ENCODE measurements at places on chromosomes 1 and 21. TPM values are rescaled to one million over a fixed set of nuclear protein-coding genes. Genes with fewer than 3 reads are reported as not detected.

Gene GPR153
- total RNA-seq: 11.0 TPM

Gene CLCA4
- total RNA-seq: 1.4 TPM

Gene RAB7B
- total RNA-seq: 1.2 TPM

Gene LHX8
- not detected for total RNA-seq

Gene KRTAP10-3
- not detected for total RNA-seq

Gene KCNT2
- total RNA-seq: 6.8 TPM

Gene FCRL3
- total RNA-seq: not detected

Gene PADI6
- total RNA-seq: not detected

- no peaks in the 10 kb centered on the region for H3K4me1 ChIP-seq
- no peak overlapping the region for H3K27ac ChIP-seq
- no peaks in the 10 kb centered on the region for H3K36me3 ChIP-seq
- H3K4me3 ChIP-seq: no peak overlapping the region
- DNase-seq: no peak
- H3K27me3 ChIP-seq: no peaks in the 10 kb centered on the region
These were observed 310.4 kb downstream of the SETD4 start for GRCh38 chr21:35749904-35750303.

- H3K4me3 ChIP-seq: no peak overlapping the region
- no peak for DNase-seq
- no peaks in the 10 kb centered on the region for H3K27me3 ChIP-seq
- H3K4me1 ChIP-seq: peaks cover 6% of the 10 kb centered on the region
- H3K27ac ChIP-seq: no peak overlapping the region
These were observed 20.7 kb downstream of the UBE2G2 start for GRCh38 chr21:44780767-44781459.

DNA sequence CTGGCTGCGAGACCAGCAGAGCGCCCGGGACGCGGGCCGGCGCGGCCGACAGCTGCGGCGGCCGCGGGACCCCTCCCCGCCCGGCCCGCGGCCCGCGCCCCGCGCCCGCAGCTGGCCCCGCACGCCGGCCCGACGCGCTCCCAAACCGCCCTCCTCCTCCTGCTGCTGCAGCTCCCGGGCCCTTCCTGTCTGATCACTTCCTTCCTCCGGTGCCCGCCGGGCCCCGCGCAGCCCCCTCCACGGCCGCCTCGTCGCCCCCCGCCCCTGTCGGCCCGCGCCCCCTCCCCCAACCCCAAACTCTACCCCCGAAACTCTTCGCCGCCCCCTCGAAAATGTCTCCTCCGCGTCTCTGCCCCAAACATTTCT lies 594 bp downstream of the LUZP1 start:
- peak overlapping the region; percentile 98 for H3K27ac ChIP-seq
- H3K36me3 ChIP-seq: no peaks in the 10 kb centered on the region
- H3K4me1 ChIP-seq: peaks cover 70% of the 10 kb centered on the region
- no peak for DNase-seq

- no peaks in the 10 kb centered on the region for H3K27me3 ChIP-seq
- H3K4me1 ChIP-seq: peaks cover 13% of the 10 kb centered on the region
- H3K27ac ChIP-seq: no peak overlapping the region
- no peak for DNase-seq
- no peaks in the 10 kb centered on the region for H3K36me3 ChIP-seq
These were observed 1.5 kb downstream of the DENND2C start for GRCh38 chr1:114668373-114668772.

GRCh38 chr1:20601129-20601825 lies 12.4 kb downstream of the CDA start:
- no peak overlapping the region for H3K27ac ChIP-seq
- H3K4me1 ChIP-seq: no peaks in the 10 kb centered on the region
- no peaks in the 10 kb centered on the region for H3K27me3 ChIP-seq
- DNase-seq: no peak

DNA sequence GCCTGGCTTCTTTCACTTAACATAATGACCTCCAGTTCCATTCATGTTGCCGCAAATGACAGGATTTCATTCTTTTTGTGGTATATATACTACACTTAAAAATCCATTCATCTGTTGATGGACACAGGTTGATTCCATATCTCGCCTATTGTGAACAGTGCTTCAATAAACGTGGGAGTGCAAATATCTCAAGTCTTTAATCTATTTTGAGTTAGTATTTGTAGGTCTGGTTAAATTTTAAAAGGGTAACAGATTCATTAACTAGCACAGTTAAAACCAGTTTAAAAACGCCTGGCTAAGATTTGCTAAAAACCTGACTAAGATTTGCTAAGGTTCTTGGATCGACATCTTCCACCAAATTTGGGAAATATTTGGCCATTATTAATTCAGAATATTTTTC lies 45.7 kb downstream of the CRB1 start:
- no peak overlapping the region for H3K27ac ChIP-seq
- H3K36me3 ChIP-seq: no peaks in the 10 kb centered on the region
- H3K4me1 ChIP-seq: no peaks in the 10 kb centered on the region
- DNase-seq: no peak
- H3K4me3 ChIP-seq: no peak overlapping the region

DNA sequence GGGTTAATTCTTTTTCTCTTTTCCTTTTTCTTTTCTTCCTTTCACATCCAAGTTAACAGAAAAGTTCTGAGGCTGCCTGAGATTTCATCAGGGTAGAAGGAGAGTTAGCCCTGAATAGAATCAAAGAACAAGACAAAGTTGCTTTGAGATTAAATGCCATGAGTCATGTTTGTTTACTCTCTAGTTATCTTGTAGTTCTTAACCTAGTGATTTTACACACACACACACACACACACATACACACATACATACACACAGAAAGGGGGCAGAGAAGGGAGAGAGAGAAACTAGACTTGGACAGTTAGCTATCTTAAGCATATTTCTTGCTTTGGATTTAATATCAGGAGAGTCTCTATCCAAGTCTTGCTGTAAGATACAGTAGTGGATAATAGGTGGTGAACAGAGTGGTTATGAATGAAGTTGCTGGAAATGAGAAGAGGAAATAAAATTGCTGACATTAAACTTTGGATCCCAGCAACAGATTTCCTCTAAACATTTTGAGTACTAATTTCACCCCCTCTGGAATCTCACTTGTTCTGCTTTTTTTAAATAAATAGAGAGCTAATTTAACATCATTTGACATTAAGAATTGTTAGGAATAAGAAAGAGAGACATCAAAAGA lies 19.9 kb downstream of the PLA2G4A start:
- H3K27me3 ChIP-seq: no peaks in the 10 kb centered on the region
- no peak for DNase-seq
- no peaks in the 10 kb centered on the region for H3K4me1 ChIP-seq
- H3K4me3 ChIP-seq: no peak overlapping the region
- H3K36me3 ChIP-seq: no peaks in the 10 kb centered on the region

DNA sequence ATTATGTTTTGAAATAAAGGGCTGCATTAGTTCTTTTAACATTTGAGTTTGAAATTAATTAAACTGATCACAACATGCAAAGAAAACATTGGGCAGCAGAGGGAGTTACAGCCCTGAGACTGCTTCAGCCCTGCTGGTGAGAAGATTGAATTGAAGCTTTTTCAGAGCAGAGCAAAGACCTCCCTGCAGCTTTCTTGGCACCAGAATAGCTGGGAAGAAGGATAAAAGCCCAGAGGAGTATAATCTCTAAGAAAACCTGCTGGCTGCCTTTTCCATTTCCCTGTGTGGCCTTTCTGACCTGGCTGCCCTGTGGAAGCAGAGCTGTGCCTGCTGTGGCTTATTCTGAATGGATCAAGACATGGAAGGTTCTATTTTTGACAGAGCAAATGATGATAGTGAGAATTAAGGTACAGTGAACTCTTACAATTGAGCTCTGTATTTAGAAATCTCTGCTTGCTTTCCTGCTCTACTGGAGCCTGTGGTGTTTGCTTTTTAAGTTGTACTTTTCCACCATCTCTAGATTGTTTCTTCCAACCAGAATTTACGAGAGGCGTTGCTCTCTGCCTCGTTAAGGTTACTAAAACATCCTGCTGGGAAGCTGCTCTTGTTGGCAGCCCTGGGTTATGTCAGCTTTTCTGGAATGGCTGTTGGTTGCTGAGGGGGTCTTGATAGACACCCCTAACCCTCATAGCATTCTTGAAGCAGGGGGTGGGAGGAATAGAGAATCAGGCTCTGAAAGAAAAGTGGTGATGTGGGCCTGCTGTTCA lies 9.9 kb downstream of the SNRPE start:
- peaks cover 14% of the 10 kb centered on the region for H3K4me1 ChIP-seq
- H3K4me3 ChIP-seq: no peak overlapping the region
- no peaks in the 10 kb centered on the region for H3K27me3 ChIP-seq
- no peak for DNase-seq
- H3K36me3 ChIP-seq: peaks cover 60% of the 10 kb centered on the region
- H3K27ac ChIP-seq: peak overlapping the region; percentile 48

DNA sequence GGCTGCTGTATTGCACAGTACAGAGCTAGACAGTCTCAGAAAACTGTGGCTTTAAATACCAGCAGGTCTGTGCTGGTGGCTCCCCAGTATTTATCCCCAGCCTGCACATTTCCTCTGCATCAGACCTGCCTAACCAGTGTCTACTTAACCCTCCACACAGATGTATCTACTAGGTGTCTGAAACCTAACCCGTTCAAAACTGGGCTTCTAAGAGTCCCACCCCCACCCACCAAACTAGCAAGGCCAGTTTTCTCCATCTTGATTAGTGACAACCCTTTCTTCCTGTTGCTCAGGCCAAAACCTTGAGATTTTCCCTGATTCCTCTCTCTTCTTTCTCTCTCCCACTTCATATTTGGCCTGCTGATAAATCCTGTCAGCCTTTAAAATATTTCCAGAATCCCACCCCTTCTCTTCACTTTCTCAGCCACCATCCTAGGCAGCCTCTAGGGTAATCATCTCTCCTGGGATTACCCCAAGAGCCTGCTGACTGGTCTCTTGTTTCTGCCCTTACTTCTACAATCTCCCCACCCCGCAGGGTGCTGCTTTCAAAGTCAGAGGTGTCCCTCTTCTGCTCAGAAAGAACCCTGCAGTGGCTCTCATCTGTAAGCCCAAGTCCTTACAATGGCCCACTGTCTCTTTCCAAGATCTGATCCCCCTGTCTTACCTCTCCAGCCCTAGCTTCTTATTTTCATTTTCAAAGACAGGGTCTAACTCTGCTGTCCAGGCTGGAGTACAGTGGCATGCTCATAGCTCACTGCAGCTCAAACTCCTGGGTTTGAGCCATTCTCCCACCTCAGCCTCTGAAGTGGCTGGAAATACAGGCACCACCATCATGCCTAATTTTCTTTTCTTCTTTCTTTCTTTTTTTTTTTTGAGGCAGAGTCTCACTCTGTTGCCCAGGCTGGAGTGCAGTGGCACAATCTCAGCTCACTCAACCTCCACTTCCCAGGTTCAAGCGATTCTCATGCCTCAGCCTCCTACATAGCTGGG lies 45.2 kb downstream of the H3-3A start:
- no peaks in the 10 kb centered on the region for H3K36me3 ChIP-seq
- H3K4me3 ChIP-seq: no peak overlapping the region
- no peak for DNase-seq
- peaks cover 31% of the 10 kb centered on the region for H3K4me1 ChIP-seq
- no peak overlapping the region for H3K27ac ChIP-seq

DNA sequence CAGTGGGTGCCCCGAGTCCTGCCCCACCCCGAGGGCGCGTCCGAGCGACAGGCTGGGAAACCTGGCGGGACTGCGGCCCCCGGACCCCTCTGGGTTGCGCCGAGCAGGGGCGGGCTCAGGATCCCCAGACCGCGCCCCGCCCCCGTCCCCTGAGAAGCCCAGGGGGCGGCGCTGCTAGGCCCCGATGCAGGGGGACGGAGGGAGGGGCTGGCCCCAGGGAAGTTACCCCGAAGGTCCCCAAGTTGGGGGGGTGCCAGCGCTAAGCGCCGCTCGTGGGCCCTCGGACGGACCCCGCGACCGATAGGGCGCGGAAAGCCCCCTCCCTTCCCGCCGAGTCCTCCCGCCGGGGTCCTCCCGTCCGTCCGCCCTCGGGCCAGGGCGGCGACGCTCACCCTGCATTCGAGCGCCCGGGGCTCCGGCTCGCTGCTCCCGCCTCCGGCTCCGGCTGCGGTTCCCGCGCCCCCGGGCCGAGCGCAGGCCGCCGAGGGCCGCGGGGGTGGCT lies 414 bp downstream of the GPR153 start:
- H3K4me3 ChIP-seq: peak overlapping the region; percentile 67
- H3K27ac ChIP-seq: peak overlapping the region; percentile 83
- no peak for DNase-seq
- H3K27me3 ChIP-seq: peaks cover 18% of the 10 kb centered on the region
- peaks cover 52% of the 10 kb centered on the region for H3K4me1 ChIP-seq

GRCh38 chr1:177181631-177182291 lies 11.0 kb downstream of the BRINP2 start:
- no peak overlapping the region for H3K27ac ChIP-seq
- H3K36me3 ChIP-seq: no peaks in the 10 kb centered on the region
- no peaks in the 10 kb centered on the region for H3K27me3 ChIP-seq
- H3K4me1 ChIP-seq: peaks cover 10% of the 10 kb centered on the region

DNA sequence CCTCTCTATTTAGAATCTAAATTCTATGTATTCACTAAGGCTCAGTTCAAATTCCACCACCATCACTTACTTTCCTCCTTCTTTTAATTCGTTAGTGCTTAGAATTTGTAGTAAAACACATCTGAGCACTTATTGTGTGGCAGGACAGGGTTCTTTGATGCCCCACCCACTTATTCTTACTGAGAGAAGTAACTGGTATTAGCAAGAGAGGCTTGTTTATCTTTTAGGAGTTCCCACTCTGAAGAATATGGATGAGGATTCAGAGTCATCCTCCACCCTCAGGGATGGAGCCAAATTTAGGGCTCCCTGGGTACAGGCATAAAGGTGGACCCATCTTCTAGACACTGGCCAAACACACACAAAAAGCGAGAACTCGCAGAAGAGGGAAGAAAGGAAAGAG lies 11.5 kb upstream of the TAF1A start:
- no peak for DNase-seq
- H3K4me1 ChIP-seq: no peaks in the 10 kb centered on the region
- H3K27me3 ChIP-seq: no peaks in the 10 kb centered on the region
- no peak overlapping the region for H3K4me3 ChIP-seq
- no peaks in the 10 kb centered on the region for H3K36me3 ChIP-seq
- H3K27ac ChIP-seq: no peak overlapping the region

DNA sequence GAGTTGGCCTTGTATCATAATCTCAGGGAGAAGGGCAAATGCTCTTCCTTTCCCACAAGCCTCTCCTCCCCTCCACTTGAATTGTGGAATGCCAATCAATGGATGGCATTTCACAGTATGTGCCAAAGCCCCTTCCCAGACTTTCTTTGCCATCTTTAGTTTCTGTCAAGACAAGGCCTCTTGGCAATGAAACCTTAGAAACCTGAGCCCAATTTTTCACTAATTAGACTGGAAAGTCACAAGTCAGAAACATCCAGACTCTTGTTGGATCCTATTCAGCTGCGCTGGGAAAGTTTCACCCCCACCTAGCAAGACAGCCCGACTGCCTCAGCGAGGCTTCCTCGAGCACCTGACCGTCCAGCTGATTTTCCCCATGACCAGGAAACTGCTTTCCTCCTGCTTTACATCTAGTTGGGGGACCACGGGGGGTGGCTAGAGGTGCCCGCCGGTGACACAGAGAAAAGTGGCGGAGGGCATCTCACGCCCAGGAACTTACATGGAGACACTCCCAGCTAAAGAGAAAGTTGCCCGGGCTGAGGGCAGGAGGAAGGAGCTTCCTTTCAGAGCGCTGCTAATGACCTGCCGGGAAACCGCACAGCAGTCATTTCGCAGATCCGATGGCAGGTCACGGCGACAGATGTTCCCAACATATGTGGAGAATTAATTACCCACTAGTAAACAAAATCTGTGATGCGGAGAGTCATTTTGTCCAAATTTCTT lies 302.6 kb upstream of the RRP15 start:
- no peaks in the 10 kb centered on the region for H3K4me1 ChIP-seq
- H3K27me3 ChIP-seq: no peaks in the 10 kb centered on the region
- H3K36me3 ChIP-seq: no peaks in the 10 kb centered on the region
- no peak overlapping the region for H3K27ac ChIP-seq
- no peak overlapping the region for H3K4me3 ChIP-seq
- DNase-seq: no peak

- no peak overlapping the region for H3K4me3 ChIP-seq
- no peak for DNase-seq
- H3K27ac ChIP-seq: no peak overlapping the region
- peaks cover 6% of the 10 kb centered on the region for H3K4me1 ChIP-seq
- H3K36me3 ChIP-seq: no peaks in the 10 kb centered on the region
These were observed 3.1 kb upstream of the FCGR2A start for GRCh38 chr1:161502181-161502580.
